ENCODE measurements at places on chromosomes 16 and 17.

- DNase-seq = no peak
These were observed 20.4 kb downstream of the PRKCA start for GRCh38 chr17:66322764-66323163.

DNA sequence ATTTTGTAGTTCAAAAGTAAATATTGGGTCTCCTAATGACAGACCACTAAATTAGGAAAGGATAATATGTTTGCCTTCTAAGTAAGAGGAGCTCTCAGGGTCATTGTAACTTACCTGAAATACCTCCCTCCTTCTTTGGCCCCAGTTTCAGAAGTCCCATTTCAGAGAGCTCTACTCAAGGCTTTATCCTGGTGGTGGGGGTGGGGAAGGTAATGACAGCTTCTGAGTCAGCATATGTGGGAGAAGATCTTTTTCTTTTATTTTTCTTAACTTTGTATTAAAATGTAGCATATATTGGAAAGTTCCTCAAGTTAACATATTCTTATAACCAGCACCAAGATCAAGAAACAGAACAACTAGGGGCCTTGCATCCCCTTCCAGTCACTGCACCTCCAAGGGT, 16.9 kb upstream of the GINS3 start:
- no peak for DNase-seq

DNA sequence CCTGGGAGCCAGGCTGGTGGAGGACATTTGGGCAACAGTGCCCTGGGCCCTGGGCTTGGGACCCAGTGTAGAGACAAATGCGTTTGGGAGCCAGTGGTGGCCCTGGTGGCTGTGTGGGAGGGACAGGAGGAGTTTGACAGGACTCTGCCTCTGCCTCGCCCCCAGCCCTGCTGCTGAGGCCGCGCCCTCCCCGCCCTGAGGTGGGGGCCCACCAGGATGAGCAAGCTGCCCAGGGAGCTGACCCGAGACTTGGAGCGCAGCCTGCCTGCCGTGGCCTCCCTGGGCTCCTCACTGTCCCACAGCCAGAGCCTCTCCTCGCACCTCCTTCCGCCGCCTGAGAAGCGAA, 11.9 kb upstream of the TCAP start:
- no peak for DNase-seq

GRCh38 chr17:33725675-33726271, 432.7 kb upstream of the ASIC2 start:
- no peak for DNase-seq

GRCh38 chr16:15993541-15993940, 44.1 kb downstream of the ABCC1 start:
- no peak for DNase-seq

- no peak for DNase-seq
These were observed 581.5 kb upstream of the RBFOX1 start for GRCh38 chr16:6751191-6751590.

GRCh38 chr17:75595284-75595919, 7.8 kb downstream of the MYO15B start:
- DNase-seq = no peak

DNA sequence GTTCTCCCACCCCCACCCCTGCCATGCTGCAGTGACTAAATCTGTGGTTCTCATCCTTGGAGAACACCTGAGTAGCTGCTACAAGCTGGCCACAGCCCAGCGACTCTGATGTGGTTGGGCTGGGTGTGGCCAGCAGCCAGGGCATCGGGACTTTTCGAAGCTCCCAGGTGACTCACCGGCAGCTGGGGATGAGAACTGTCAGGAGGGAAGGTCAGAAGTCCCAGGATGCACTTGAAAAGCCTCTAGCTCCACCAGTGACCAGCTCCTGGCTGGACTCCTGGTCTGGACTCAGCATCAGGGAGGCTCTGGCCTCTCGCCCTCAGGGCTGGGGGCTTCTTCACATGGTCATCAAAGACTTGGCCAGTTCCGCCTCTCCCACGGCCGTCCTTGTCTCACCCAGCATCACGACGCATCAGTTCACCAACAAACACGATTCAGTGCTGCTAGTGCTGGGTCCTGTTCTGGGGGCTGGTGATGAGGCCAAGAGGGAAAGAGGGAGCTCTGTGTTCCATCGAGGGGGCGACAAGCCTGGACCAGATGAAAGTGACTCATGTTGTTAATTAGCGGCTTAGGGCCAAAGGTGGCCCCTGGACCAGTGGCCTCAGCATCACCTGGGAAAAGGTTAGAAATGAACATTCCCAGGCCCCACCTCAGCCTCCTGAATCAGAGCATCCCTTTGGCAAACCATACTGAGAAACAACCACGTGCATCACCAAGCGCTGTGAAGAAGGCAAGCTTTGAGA, 3.9 kb upstream of the C17orf99 start:
- no peak for DNase-seq

- DNase-seq = no peak
These were observed 441.0 kb upstream of the SALL1 start for GRCh38 chr16:51592001-51592501.

- no peak for DNase-seq
These were observed 109.6 kb upstream of the GOT2 start for GRCh38 chr16:58843675-58844074.

- DNase-seq = no peak
These were observed 58.9 kb downstream of the CDH11 start for GRCh38 chr16:65062736-65063583.

DNA sequence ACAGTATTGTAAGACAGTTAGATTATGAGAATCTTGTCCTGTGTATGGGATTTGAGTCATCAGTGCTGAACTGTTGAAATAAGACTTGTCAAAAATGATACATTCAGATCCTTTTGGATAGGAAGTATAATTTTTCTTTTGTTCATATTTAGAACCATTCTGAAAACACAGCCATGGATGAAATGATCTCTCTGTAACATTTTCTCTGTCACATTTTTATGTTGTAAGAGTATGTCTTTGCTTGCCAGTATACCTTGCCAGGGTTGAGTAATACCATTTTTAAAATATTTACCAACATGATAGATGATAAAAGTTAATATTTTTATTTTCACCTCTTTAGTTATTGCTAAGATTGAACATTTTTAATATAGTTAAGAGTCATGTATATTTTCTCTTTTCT, 45.0 kb downstream of the NSRP1 start:
- DNase-seq = no peak

- no peak for DNase-seq
These were observed 21.4 kb downstream of the DEXI start for GRCh38 chr16:10920726-10921427.

DNA sequence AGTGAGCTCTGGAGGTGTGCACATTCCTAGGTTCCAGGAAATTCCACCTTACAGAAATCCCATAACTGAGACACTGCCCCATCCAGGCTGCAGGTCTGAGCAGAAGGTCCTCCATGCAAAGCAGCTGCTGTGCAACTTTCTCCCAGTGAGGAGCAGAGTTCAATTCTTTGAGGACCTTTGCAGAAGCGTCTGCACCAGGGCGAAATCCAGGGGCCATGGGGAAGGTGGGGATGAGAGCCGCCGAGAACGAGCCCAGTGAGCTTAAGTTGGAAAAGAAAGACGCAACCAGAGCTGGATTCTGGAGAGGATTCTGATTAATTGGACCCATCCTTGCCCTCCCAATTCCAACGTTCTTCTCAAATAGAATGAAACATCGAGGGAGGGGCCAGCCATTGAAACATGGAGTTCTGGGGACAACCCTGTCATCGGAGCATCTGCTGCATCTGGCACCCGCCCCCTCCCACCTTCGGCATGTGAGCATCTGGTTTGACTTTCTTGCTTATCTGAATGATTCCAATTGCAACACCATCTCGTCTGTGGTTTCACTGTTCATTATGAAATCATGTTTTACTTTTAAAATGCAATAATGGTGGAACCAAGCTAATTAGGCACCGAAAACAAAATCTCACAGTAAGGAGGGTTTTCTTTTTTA, 190.6 kb upstream of the FOXF1 start:
- no peak for DNase-seq

DNA sequence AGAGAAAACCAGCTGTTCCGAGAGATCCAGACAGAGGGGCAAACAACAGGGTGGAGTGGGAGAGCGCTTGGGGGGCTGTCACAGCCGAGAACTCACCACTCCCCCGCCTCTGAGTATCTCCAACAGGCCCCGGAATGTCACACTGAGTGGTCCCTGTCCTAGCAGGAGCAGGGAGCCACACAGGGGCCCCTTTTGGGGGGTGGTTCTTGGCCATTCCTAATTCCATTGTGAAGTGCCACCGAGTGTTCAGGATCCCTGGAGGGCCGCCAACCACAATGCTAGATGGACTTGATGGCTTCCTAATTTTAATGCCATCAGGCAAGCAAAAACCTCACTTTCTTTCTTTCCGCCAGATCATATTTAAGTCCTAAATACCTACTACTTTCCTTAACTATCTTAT, 16.8 kb downstream of the ABCA3 start:
- no peak for DNase-seq

DNA sequence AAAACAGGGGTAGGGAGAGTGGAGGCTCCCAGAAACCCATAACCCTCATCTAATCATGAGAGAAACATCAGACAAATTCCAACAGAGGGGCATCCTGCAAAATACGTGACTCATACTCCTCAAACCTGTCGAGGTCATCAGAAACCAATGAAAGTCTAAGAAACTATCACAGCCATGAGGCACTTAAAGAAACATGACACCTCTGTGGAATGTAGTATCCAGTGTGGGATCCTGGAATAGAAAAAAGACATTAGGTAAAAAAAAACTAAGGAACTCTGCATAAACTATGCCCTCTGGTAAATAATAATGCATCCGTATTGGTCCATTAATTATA, 16.4 kb downstream of the CDH5 start:
- no peak for DNase-seq

DNA sequence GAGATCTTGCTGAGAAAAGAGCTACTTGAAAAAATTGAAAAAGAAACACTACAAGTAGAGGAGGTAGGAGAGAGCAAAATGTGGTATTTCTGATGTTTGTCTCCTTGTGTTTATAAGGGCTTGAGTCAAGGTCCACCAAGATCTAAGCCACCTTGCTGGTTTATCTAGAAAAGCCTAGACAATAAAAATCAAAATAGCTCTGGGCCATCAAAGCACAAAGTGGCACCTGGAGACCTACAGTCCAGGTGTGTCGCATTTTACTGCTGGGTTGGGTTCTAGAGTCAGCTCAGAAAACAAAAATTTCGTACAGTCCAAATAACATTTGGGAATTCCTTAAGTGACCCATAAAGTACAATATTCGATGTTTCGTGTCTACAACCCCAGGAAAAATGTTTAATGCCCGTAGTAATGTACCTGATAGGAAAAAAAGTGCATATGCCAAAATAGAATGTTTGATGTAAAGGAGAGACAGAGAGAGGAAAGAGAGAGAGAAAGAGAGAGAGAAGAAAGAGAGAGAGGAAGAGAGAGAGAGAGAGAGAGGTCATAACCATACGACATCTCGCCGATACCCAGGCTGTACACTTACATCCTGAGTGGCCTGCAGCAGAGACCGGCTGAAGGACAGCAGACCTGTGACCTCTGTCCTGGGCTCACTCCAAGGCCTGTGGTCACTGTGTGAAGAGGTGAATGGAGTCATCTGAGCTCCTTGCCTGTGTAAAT, 27.1 kb downstream of the PRSS54 start:
- no peak for DNase-seq

GRCh38 chr16:923184-923583, 47.6 kb downstream of the LMF1 start:
- DNase-seq = no peak

GRCh38 chr16:21263640-21264570, 14.2 kb downstream of the CRYM start:
- DNase-seq = no peak

- DNase-seq = no peak
These were observed 33.5 kb upstream of the SREBF1 start for GRCh38 chr17:17870247-17870646.

GRCh38 chr16:67945392-67945933, 1.5 kb upstream of the LCAT start:
- DNase-seq = no peak

DNA sequence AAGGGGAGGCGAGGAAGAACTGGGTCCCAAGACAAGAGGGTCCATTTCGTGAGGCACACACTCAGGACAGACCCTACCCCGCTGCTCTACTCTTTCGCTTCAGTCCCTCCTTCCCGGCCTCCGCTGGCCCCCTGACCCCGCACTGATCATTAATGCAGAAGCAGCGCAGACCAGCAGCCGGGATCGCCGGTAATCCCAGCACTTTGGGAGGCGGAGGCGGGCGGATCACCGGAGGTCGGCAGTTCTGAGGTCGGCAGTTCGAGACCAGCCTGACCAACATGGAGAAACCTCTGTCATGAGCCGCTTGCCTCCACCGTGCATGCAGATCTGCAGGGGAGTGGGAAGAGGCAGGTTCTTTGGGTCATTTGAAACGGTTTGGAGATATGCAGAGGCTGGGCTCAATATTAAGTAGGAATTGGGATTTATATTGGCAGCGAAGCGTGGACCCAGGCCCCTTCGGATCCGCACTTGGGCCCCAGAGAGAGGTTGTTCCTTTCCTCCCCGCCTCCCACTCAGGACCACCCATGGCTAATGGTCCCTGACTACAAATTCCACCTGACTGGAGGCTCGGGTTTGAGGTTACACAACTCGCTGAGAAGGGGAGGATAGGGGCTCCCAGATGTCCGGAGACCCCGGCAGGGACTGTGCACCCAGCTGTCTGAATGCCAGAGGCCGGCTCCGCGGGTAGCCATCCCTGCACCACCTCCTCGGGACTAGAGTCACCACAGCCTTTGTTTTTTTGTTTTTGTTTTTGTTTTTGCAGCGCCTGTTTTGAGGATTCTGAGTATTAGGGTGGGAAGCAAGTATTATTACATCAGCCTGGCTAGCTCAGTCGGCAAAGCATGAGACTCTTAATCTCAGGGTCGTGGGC, 23.6 kb upstream of the OR1F1 start:
- DNase-seq = no peak

GRCh38 chr16:85328676-85329058, 216.4 kb upstream of the CIBAR2 start:
- no peak for DNase-seq

- DNase-seq = no peak
These were observed 31.5 kb downstream of the SALL1 start for GRCh38 chr16:51119556-51119955.

GRCh38 chr17:49515196-49515770, 20.2 kb downstream of the NGFR start:
- no peak for DNase-seq

- DNase-seq = no peak
These were observed 3.5 kb upstream of the C17orf107 start for GRCh38 chr17:4895657-4896331.

DNA sequence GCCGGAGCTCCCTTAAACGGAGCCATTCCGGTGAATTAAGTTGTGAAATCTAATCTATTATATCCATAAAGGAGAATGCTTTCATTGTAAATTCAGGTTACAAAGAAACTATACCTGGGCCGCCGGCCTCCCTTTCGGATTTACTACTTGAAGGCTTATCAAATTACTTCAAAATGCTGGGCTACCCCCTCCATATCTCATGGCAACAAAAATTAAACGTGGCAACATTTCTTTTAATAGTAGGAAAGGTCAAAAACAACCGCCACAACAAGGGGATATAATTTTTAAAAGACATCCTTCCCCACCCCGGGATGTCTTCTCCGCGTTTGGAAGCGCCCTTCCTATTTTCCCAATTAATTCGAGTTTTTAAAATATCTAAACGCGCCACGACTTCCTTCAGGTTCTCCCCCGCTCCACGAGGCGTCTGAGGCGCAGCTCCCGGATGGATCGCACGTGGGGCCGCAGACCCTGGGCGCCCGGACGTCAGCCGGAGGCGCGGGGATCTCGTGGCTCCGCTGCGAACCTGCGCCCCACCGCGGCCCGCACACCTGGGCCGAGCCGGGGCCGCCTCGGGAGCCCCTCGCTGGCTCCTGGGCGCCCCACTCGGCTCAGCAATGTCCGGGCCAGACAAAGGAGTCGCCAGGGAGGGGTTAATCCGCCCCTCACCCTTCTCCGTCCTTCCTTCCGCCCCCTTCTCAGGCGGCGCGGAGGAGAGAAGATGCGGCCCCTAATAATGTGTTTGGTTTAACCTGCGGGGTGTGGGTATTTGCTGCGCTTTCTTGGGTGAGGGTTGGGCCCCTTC, 47.4 kb upstream of the SLC38A10 start:
- DNase-seq = no peak
